Ascending aorta (tissue), 2 donors: ENCODE measurements at places on chromosomes 3 and 15.

DNA sequence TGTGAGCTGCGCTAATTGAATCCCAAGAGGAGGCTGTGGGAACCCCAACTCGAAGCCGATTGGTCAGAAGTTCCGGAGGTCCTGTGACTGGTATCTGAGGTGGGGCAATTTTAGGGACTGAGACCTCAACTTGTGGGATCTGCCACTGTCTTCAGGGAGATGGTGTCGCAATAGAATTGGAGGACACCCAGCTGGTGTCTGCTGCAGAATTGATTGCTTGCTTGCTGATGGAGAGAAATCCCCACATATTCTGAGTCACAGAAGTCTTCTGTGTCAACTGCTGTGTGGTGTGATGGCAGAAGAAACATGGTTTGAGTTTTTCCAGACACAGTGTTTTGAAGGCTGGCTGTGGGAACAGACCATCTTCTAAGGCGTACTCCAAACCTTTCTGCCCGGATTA, 99.7 kb upstream of the PLXNA1 start:
- no peak overlapping the region for H3K4me3 ChIP-seq
- H3K36me3 ChIP-seq: no peaks in the 10 kb centered on the region
- no peak for DNase-seq
- no peaks in the 10 kb centered on the region for H3K4me1 ChIP-seq
- no peak overlapping the region for H3K27ac ChIP-seq
- no peaks in the 10 kb centered on the region for H3K27me3 ChIP-seq

GRCh38 chr15:29135309-29135657, 134.3 kb downstream of the NSMCE3 start:
- no peaks in the 10 kb centered on the region for H3K36me3 ChIP-seq
- no peaks in the 10 kb centered on the region for H3K27me3 ChIP-seq
- no peak overlapping the region for H3K27ac ChIP-seq
- no peaks in the 10 kb centered on the region for H3K4me1 ChIP-seq

- DNase-seq: no peak
- H3K4me3 ChIP-seq: no peak overlapping the region
- no peaks in the 10 kb centered on the region for H3K36me3 ChIP-seq
- H3K4me1 ChIP-seq: no peaks in the 10 kb centered on the region
- H3K27ac ChIP-seq: peak overlapping the region; percentile 68
These were observed 100.8 kb upstream of the TNFAIP8L3 start for GRCh38 chr15:51195459-51195858.

DNA sequence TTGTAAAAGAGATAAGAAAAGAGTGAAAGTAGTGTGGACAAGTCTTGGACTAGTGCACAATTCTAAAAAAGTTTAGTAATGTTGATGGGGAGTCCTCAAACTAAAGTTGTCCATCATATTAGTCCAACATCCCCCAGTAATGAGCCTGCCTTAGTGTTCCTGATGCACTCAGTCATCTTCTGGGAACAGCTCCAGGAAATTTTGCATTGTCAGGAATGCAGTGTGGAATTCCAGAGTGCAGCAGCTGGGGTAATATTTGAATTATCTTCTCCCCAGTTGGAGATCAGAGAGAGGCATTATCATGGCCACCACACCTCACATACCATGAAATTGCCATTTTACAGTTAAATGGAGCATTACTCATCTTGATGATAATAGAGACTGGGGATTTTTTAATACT, 528.8 kb upstream of the NAALADL2 start:
- H3K4me1 ChIP-seq: no peaks in the 10 kb centered on the region
- no peak for DNase-seq
- H3K27me3 ChIP-seq: no peaks in the 10 kb centered on the region
- no peaks in the 10 kb centered on the region for H3K36me3 ChIP-seq
- no peak overlapping the region for H3K4me3 ChIP-seq

GRCh38 chr3:128112357-128112968, 11.1 kb downstream of the RUVBL1 start:
- H3K36me3 ChIP-seq: no peaks in the 10 kb centered on the region
- peak overlapping the region; percentile 26 for H3K27ac ChIP-seq
- no peak for DNase-seq
- no peaks in the 10 kb centered on the region for H3K4me1 ChIP-seq

- H3K4me1 ChIP-seq: peaks cover 61% of the 10 kb centered on the region
- no peak overlapping the region for H3K4me3 ChIP-seq
- no peaks in the 10 kb centered on the region for H3K36me3 ChIP-seq
- DNase-seq: no peak
- H3K27me3 ChIP-seq: no peaks in the 10 kb centered on the region
- H3K27ac ChIP-seq: peak overlapping the region; percentile 89
These were observed 8.5 kb downstream of the PLXND1 start for GRCh38 chr3:129598000-129598381.

DNA sequence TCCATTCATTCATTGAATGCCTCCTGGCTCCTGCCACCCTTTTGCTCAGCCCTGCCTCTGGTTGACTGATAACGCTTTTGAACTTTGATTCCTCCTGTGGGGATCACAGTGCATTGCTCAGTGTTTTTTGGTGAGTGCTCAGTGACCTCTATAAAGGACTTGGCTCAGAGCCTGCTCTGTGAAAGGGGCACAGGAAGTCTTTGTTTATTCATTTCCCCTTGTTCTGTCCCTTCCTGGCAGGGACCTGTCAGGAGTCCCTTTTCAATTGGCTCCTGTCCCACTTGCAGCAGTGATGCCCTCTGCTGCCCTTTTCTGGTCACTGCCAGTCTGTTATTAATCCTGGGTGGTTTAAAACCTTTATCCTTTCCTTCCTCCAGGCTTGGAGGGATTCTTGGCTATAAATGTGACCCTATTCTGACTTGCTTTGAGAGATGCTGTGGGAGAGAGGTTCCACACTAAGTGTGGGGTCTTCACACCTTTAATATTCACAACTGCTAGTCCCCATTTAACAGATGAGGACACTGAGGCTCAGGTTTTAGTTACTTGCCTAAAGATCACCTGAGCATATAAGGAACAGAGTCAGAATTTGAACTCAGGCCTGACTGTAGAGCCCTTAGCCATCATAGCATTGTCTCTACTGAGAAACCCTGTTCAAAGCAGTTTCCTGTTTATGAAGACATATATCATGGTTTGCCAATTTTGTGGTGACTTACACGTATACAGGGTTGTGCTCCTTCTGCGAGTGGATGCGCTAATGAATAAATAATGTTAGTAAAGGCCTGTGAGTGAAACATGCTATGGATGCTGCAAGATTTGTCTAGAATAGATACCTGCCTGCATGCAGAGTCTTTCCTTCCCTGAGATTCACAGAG, 23.2 kb upstream of the TATDN2 start:
- H3K4me1 ChIP-seq: no peaks in the 10 kb centered on the region
- peaks cover 30% of the 10 kb centered on the region for H3K36me3 ChIP-seq
- H3K27ac ChIP-seq: peak overlapping the region; percentile 38
- DNase-seq: no peak
- H3K27me3 ChIP-seq: no peaks in the 10 kb centered on the region
- H3K4me3 ChIP-seq: no peak overlapping the region

DNA sequence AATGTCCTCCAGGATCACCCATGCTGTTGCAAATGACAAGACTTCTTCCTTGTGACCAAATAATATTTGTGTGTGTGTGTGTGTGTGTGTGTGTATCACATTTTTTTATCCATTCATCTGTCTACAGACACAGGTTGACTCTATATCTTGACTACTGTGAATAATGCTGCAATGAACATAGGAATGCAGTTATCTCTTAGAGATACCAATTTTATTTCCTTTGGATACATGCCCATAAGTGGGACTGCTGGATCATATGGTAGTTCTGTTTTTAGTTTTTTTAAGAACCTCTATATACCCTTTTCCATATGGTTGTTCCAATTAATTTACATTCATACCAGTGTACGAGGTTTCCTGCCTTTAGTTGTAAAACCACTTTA, 41.7 kb downstream of the GPR176 start:
- H3K36me3 ChIP-seq: no peaks in the 10 kb centered on the region
- no peak overlapping the region for H3K27ac ChIP-seq
- DNase-seq: no peak
- no peak overlapping the region for H3K4me3 ChIP-seq
- no peaks in the 10 kb centered on the region for H3K4me1 ChIP-seq

GRCh38 chr15:60382773-60383674, 14.8 kb downstream of the ANXA2 start:
- peaks cover 17% of the 10 kb centered on the region for H3K4me1 ChIP-seq
- peak overlapping the region; percentile 47 for H3K27ac ChIP-seq
- DNase-seq: no peak
- no peak overlapping the region for H3K4me3 ChIP-seq
- no peaks in the 10 kb centered on the region for H3K27me3 ChIP-seq

GRCh38 chr3:138043266-138044029, 33.5 kb downstream of the CLDN18 start:
- H3K4me3 ChIP-seq: no peak overlapping the region
- no peaks in the 10 kb centered on the region for H3K27me3 ChIP-seq
- H3K36me3 ChIP-seq: no peaks in the 10 kb centered on the region
- H3K27ac ChIP-seq: no peak overlapping the region
- no peak for DNase-seq

- no peak overlapping the region for H3K4me3 ChIP-seq
- H3K4me1 ChIP-seq: no peaks in the 10 kb centered on the region
- no peaks in the 10 kb centered on the region for H3K27me3 ChIP-seq
- DNase-seq: no peak
- no peak overlapping the region for H3K27ac ChIP-seq
- H3K36me3 ChIP-seq: no peaks in the 10 kb centered on the region
These were observed 5.9 kb upstream of the TKT start for GRCh38 chr3:53261712-53262111.
